ENCODE measurements at places on chromosomes 6 and 20. TPM values are rescaled to one million over a fixed set of nuclear protein-coding genes. Genes with fewer than 3 reads are reported as not detected.

- H3K27ac ChIP-seq = no peak overlapping the region
- no peaks in the 10 kb centered on the region for H3K4me1 ChIP-seq
- no peak for DNase-seq
- no peaks in the 10 kb centered on the region for H3K36me3 ChIP-seq
- H3K4me3 ChIP-seq = no peak overlapping the region
These were observed 229.3 kb downstream of the QKI start for GRCh38 chr6:163643866-163644265.

DNA sequence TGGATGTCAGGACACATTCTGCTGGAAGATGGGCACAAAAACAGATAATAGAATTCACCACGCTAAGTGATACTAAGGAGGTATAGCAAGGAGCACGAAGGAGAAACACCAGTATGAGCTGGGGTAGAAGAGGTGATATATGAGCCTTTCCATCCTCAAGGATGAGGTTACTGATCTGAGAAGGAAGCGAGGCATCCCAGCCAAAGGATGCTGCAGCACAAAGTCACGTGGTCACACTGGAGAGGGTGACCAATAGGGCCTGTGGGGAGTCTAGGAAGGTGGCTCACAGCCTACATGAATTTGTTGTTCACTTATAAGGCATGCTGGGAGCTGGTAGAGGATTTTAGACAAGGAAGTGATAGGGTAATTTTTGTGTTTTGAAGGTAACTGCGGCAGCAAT is 1.4 kb downstream of the GINS1 start:
- H3K27me3 ChIP-seq = no peaks in the 10 kb centered on the region
- DNase-seq = no peak
- H3K4me3 ChIP-seq = peak overlapping the region; percentile 91
- H3K27ac ChIP-seq = no peak overlapping the region

Gene APOBEC2
- total RNA-seq = not detected

DNA sequence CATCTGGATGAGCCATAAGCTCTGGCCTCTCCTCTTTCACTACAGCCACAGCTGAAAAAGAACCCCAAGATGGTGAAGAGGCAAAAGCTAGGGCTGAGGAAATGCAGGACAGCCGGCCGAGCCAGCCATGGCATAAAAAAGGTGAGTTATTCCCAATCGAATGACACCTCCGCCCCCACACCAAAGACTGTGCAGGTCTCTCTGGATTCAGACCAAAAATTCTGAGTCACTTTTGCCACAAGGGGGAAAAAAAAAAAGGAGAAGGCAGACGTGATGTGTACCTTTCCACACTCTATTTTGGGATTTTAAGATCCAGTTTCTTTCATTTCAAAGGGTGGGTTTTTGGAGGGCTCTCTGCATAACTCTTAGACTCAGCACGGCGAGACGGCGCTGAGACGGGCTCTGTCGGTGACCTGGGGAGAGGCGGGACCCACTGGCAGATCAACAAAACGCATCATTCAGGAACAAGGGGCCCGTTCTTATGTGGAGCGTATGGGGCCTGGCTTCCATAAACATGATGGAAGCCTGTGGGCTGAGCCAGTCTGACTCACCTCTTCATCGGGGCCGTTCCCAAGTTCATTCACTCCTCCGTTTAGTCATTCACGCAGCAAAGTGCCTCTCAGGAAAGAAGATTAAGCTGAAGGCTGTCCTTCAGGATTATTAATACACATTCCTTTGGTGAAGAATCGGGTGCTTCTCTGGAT is 54.8 kb downstream of the NFATC2 start:
- H3K4me1 ChIP-seq = peaks cover 25% of the 10 kb centered on the region
- H3K36me3 ChIP-seq = no peaks in the 10 kb centered on the region
- H3K4me3 ChIP-seq = peak overlapping the region; percentile 63
- DNase-seq = peak; percentile 99
- peak overlapping the region; percentile 92 for H3K27ac ChIP-seq

GRCh38 chr6:17865243-17865642 is 122.2 kb downstream of the KIF13A start:
- H3K4me3 ChIP-seq = peak overlapping the region; percentile 34
- peak overlapping the region; percentile 96 for H3K27ac ChIP-seq
- H3K4me1 ChIP-seq = peaks cover 68% of the 10 kb centered on the region
- no peaks in the 10 kb centered on the region for H3K27me3 ChIP-seq
- H3K36me3 ChIP-seq = no peaks in the 10 kb centered on the region

Gene C6orf132
- 66.0 TPM for total RNA-seq

Gene CNR1
- not detected for total RNA-seq

GRCh38 chr6:130046671-130047070 is 28.3 kb downstream of the L3MBTL3 start:
- H3K4me3 ChIP-seq = no peak overlapping the region
- H3K27me3 ChIP-seq = no peaks in the 10 kb centered on the region
- H3K36me3 ChIP-seq = no peaks in the 10 kb centered on the region
- no peaks in the 10 kb centered on the region for H3K4me1 ChIP-seq
- no peak for DNase-seq
- no peak overlapping the region for H3K27ac ChIP-seq

GRCh38 chr20:50216543-50217206 is 26.0 kb downstream of the CEBPB start:
- H3K36me3 ChIP-seq = no peaks in the 10 kb centered on the region
- no peak for DNase-seq
- H3K4me3 ChIP-seq = no peak overlapping the region
- peaks cover 18% of the 10 kb centered on the region for H3K4me1 ChIP-seq
- H3K27ac ChIP-seq = no peak overlapping the region
- H3K27me3 ChIP-seq = no peaks in the 10 kb centered on the region

DNA sequence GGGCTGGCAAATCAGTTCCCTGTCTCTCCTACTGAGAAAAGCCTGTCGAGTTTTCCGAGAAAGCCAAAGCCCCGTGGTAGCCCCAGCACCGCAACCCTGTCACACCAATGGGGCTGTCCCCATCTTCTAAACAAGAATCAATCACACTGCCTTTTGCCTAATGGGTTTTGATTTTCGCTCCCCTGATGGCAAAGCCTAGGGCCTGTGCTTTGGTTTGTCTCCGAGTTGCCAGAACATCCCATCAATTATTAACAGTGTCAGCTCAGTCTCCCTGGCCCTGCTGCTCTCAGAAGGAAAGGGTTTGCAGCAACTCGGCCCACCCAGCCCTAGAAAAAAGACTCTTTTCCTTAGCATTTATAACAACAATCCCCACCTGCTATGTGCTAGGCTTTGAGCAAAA is 4.2 kb downstream of the KCNB1 start:
- no peak overlapping the region for H3K4me3 ChIP-seq
- peaks cover 50% of the 10 kb centered on the region for H3K27me3 ChIP-seq
- no peak for DNase-seq
- H3K36me3 ChIP-seq = no peaks in the 10 kb centered on the region

GRCh38 chr20:52746190-52746589 is 226.0 kb upstream of the TSHZ2 start:
- peaks cover 12% of the 10 kb centered on the region for H3K27me3 ChIP-seq
- no peak for DNase-seq
- H3K27ac ChIP-seq = no peak overlapping the region
- no peak overlapping the region for H3K4me3 ChIP-seq

- H3K27ac ChIP-seq = no peak overlapping the region
- peaks cover 18% of the 10 kb centered on the region for H3K27me3 ChIP-seq
- H3K4me3 ChIP-seq = no peak overlapping the region
- no peaks in the 10 kb centered on the region for H3K36me3 ChIP-seq
- no peak for DNase-seq
These were observed 42.5 kb upstream of the TGM3 start for GRCh38 chr20:2253256-2253655.

Gene C20orf204
- total RNA-seq = 2.1 TPM

DNA sequence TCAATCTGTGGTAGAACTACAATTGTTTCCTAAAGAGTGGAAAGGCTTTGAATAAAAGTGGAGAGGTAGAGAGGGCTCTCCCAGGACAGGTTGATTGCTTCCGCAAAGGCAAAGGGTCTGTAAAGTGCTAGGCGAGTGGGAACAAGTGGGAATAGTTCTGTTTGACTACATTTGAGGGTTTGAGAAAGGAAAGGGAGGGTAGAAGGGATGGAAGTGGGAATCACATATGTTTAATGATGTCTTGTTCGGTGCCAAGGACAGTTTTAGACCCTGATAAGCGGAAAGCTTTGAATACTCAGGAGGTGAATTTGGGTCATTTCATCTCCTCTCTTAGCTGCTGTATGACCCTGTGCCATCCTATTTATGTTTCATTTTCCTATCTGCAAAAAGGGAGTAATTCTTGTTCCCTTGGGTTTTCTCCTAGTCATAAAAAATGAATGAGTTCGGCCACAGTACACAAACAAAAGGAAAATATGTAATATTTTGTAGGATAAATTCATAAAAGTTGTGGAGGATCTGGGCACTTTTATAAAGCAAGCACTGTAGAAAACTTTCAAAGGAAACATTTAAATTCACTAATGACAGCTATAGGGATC is 1.7 kb upstream of the PIM1 start:
- no peak for DNase-seq
- no peak overlapping the region for H3K27ac ChIP-seq

Gene C6orf58
- not detected for total RNA-seq

DNA sequence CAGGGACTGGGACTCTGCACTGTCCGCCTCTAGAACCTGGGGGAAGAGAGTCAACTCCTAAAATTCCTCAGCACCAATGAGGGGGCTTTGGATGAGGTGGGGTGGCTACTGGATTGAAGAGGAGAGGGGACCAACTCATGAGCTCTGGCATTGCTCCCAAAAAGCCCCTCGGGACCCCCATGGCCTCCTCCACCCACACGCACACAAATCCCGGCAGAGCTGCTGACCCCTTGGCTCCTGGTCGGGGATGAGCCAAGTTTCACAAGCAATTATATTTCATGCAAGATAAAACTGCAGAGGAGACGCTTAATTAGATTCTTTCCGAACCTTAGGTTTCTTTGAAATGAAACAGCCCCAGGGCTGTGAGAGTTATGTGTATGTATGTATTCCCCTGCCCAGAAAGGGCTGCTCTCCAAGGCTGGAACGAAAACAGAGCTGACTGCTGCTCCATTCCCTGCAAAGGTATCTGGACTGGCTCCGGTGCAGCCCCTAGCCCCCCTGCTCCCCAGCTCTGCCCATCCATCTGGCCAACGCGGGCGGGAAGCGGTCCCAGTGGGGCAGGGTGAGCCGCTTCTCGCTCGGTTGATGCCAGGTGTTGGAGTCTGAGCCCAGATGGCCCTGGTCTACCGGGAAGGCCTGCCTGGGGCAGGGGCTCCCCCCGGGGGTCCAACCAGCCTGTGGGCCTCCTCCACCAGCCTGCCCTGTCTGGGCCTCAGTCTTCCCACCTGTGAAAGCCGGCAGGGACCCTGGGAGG is 46.8 kb upstream of the STX16 start:
- H3K4me1 ChIP-seq = no peaks in the 10 kb centered on the region
- no peaks in the 10 kb centered on the region for H3K27me3 ChIP-seq
- no peak for DNase-seq
- no peak overlapping the region for H3K4me3 ChIP-seq

Gene OOEP
- total RNA-seq = not detected

GRCh38 chr20:53937929-53938367 is 132.4 kb downstream of the BCAS1 start:
- H3K27me3 ChIP-seq = no peaks in the 10 kb centered on the region
- H3K27ac ChIP-seq = no peak overlapping the region
- no peaks in the 10 kb centered on the region for H3K36me3 ChIP-seq
- peaks cover 43% of the 10 kb centered on the region for H3K4me1 ChIP-seq

GRCh38 chr6:56549014-56549413 is 93.7 kb downstream of the DST start:
- peak; percentile 60 for DNase-seq
- H3K4me3 ChIP-seq = no peak overlapping the region
- H3K27me3 ChIP-seq = no peaks in the 10 kb centered on the region
- no peak overlapping the region for H3K27ac ChIP-seq
- 0 out of 2 replicates have a peak, but pooled peaks cover 3% of the 10 kb centered on the region for H3K36me3 ChIP-seq

DNA sequence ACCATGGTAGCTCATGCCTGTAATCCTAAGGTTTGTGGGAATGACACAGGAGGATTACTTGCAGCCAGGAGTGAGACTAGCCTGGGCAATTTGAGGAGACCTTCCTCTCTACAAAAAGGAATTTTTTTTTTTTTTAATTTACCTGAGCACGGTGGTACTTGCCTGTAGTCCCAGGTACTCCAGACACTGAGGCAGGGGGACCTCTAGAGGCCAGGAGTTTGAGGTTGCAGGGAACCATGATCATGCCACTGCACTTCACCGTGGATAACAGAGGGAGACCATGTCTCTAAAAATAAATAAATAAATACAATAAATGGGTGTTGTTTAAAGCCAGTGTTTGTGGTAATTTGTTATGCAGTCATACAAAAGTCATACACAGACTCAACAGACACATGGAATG is 2.4 kb upstream of the HLA-F start:
- peak; percentile 19 for DNase-seq
- H3K27me3 ChIP-seq = no peaks in the 10 kb centered on the region
- no peaks in the 10 kb centered on the region for H3K4me1 ChIP-seq
- no peak overlapping the region for H3K27ac ChIP-seq

Gene WFDC10B
- not detected for total RNA-seq

Gene RIMS1
- total RNA-seq = 0.81 TPM

Gene NHLRC1
- 1.3 TPM for total RNA-seq

Measured in PC-3 (cell line).